ENCODE measurements at places on chromosomes 2 and 18.

DNA sequence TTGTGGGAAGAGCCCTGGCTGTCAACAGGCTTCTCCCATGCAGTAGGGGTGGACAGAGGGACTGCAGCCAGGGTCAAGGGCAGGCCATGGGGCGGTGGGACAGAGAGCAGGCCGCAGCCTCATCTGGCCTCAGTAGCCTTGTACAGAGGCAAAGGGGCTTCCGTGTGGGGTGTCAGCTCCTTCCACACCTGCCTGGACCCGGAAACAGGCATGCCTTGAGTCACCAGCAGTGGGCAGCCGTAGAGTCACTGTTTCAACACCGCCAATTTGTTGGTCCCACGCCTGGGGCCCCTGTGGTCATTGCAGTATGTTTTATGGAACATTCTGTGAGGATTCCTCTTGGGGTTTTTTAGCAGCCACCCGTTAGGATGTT lies 173.0 kb downstream of the SMAD7 start:
- DNase-seq, result no peak

DNA sequence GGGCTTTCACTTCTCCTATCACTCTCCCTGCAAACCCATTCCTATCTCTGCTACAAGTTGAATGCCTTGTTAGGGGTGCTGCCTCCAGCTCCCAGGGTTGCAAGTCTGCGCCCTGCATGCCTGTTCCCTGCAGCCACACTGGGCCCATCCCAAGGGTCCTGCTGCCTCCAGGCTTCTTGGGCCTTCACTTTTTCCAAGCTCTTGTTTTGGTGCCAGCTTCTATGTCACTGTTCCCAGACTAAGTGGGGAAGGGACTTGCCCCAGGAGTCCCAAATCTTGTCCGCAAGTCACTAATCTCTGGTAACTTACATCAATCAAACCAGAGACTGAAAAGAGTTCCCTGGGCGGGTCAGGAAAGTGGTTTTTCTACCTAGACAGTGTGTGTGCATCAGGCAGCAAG lies 65.4 kb downstream of the ZCCHC2 start:
- no peak for DNase-seq

DNA sequence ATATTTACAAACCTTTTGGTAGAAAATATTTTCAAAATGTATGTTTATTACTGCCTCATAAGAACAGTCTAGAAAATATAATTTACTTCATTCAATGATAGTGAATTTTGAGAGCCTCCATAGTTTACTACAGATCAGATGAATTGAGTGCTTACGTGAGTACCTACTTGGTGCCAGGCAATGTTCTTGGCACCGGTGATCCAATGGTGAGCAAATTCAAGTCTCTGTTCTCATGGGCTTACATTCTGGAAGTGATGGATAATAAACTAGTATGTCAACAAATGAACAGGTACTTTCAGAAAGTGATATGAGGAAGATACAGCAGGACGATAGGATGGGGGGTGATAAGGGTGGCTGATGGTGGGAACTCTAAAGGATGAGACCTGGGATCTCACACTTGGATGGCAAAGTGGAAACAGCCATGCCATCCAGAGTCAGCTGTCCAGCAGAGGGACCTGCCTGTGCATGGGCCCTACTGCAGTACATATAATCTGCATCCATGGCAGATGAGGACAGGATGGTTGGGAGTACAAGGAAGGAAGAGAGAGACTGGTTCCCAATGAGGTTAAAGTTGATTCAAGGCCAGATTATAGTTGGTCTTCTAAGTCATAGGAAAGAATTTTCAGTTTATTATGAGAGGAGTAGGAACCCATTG lies 277.0 kb downstream of the NEDD4L start:
- no peak for DNase-seq

DNA sequence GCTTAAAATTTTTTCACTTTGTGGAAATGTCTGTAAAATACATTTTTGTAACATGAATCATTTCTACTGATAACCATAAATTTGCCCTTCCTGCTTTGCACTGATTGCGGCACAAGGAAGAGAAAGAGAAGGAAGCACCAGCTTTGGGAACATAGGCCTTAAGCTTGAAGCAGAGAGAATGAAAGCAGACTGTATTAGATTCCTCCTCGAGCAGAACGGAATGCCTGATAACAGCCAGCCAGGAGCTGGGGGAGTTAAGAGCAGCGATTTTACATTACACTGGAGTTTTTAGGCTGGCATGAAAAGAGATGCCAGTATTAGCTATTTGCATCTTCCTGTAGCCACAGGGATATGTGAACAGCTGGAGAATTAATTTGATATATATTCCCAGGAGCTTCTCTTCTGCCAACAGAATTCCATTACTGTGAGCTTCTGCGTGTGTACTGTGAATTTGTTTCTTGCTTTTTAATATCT lies 33.5 kb downstream of the CRIM1 start:
- peak; percentile 60 for DNase-seq

- no peak for DNase-seq
These were observed 320.7 kb downstream of the CYP26B1 start for GRCh38 chr2:71826826-71827523.

Data from fibroblast of skin of scalp (primary cell).